Ureter (tissue), 1 donor: ENCODE measurements at places on chromosomes 16 and 17. TPM values are rescaled to one million over a fixed set of nuclear protein-coding genes. Genes with fewer than 3 reads are reported as not detected.

The FOXO3B gene
- total RNA-seq = 3.6 TPM

The CCDC47 gene
- 94.9 TPM for total RNA-seq

The MARVELD3 gene
- 12.5 TPM for total RNA-seq

The TPPP3 gene
- total RNA-seq = 12.5 TPM

- no peak for DNase-seq
Observed at GRCh38 chr17:69921046-69921445, 154.0 kb upstream of the KCNJ16 start.

- DNase-seq = no peak
Observed at GRCh38 chr17:82215095-82215971, 2.7 kb upstream of the CCDC57 start.

GRCh38 chr16:17364319-17365210 lies 106.2 kb downstream of the XYLT1 start:
- DNase-seq = no peak

DNA sequence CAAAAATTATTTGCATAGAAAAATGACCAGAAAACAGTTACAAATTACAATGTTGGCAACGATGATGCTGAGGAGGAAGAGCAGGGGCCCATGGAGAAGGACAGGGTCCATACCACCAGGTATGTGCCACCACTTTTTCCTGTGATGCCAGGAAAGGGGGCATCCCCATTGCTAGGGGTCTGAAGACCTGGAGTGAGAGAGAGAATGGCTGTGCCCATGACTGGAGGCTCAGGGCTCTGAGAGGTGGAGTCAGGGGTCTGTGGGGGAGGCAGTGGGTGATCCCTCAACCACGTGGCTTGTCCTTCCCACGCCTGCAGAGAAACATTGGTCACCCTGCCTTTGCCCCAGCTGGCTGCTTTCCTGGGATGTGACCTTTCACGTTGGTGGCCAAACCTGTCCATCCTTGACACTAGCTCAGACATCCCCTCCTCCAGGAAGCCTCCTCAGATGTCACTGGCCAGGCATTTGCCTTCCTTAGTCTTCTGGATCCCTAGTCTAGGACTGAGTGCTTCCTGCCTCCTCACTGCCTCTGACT lies 51.4 kb downstream of the SOCS1 start:
- no peak for DNase-seq

- peak; percentile 87 for DNase-seq
Observed at GRCh38 chr17:4560421-4560820, at the start of gene GGT6. Gene GGT6, minus strand, starts transcription at chr17:4560577. Its CDS starts 56 bp downstream, at chr17:4560521.

DNA sequence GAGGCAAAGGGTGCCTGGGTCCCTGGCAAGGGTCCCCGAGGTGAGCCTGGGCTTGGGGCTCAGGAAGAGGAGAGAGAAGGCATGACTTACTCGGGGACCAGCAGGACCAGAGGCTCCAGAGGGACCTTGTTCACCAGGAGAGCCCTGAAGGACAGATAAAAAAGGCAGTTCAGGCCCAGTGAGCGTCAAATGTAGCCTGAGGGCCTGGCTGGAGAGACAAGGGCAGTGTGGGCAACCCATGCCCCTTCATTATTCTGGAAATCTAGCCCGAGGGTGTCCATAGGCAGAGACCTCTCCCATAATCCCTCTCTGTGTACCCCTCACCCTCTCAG lies 14.1 kb downstream of the COL1A1 start:
- no peak for DNase-seq
